ENCODE measurements at places on chromosomes 6 and 20. TPM values are rescaled to one million over a fixed set of nuclear protein-coding genes. Genes with fewer than 3 reads are reported as not detected.

DNA sequence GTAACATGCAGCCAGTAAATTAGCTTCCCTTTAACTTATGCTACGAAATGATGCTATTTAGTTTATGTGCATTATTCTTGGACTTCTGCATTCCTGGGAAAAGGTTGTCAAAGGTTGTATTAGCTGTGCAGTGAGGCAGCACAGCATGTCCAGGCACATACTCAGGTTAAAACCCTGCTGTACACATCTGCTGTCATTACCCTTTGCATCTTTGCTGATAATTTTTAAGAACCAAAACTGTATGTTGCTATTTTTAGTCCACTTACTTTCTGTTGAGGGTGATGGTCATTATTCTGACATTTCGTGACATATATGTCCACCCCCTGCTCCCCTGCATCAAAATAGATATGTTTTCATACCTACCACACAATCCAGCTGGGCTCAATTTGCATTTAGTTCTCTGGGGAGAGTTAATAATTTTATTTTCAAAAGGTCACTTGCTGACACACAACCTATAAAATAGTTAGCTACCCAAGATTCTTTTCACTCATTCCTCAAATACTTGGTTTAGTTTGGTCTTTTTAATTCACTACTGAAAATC, 142.5 kb upstream of the SPACA1 start:
- no peak for DNase-seq

DNA sequence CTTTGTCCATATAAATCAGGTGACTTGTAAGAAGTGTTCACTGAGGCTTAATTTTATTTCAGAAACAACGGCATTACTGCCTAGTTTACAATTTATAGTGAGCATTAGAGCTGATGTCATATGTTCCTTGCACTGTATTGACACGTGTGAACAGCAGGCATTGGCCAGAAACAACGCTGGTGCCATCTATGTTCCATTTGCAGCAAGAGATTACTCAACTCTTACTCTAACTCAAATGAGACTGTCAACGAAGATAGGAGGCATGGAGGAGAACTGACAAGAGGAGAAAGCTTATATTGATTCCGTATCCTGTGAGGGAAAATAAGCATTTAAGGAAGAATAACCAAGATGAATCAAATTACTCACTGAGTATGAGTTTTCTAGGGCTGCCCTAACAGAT, 48.4 kb downstream of the MTFR2 start:
- no peak for DNase-seq

GRCh38 chr20:15890407-15890982, 682.8 kb downstream of the KIF16B start:
- no peak for DNase-seq

The KHDC1L gene
- 4.2 TPM for total RNA-seq

- no peak for DNase-seq
Measured at GRCh38 chr6:131450861-131451260, 122.2 kb upstream of the ARG1 start.

The SLC22A16 gene
- 2.0 TPM for total RNA-seq

The DEFB114 gene
- not detected for total RNA-seq

DNA sequence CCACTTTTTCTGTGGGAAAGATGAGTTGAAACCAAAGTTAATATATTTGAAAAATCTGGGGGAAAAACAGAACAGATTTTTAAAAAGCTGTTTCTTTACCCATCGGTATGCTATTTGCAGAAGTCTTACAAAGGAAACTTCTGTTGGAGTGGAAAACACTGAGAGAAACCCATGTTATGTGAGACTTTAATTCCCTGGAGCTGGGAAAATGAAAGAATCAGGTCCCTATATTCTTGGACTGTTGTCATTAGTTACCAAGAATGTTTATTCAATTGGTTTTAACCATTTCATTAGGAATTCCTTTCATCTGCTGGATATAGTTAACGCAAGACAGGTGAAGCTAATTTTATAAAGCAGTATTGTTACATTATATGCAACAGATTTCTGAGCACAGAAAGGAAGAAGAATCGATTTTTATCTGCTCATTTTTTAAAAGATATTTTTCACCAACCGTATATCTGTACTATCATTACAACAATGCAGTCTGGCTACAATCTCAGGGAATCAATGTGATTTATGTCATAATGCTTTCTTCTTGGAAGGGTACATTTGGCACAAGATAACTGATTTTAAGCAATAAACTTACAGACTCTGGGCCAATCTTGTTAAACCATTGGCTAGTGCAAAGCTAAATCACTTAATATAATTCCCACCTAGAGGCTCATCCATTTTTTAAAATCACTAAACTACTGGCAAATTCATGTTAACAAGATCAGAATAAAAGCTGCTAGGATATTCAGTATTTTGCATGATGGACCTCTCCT, 170.0 kb downstream of the MOXD1 start:
- no peak for DNase-seq

The TRAPPC3L gene
- not detected for total RNA-seq

All from G401 (cell line).